ENCODE measurements at places on chromosomes 7 and 10.

DNA sequence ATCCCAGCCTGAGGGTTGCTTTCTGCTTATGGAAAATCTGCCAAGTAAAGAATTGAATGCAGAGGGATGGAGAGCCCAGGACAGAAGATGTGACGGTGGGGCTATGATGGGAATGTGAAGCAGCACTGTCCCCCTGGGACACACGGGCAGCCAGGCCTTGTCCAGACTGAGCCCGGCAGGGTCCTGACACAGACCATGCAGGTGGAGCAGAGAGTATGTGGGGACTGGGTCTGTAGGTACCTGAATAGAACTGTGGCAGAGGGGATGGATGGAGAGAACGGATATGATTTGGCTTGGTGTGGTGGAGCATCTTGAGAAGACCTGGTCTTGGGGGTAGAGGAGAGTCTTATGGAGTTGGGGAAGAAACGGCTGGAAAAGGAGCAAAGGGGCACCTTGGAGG lies 732 bp upstream of the LRRC18 start:
- DNase-seq: no peak

DNA sequence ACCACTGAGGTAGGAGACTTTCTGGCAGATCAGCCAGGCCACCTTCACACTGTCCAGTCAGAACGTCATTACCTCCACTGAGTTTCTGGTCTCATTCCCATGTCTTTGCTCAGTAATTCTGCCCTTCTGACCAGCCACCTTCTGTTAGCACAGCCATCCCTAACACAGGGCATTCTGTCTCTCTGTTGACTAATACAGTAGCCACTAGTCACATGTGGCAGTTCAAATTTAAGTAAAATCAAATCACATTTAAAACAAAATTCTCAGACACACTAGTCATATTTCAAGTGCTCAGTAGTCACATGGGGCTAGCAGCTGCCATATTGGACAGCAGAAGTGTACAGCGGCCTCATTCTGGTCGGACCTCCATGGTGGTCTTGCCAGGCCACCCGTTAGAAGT lies 7.4 kb downstream of the CPSF4 start:
- DNase-seq: no peak

- DNase-seq: no peak
Observed at GRCh38 chr7:51471210-51471980, 154.8 kb upstream of the COBL start.

GRCh38 chr10:130435961-130436360 lies 299.8 kb downstream of the GLRX3 start:
- no peak for DNase-seq

- DNase-seq: no peak
Observed at GRCh38 chr7:120021085-120021484, 251.9 kb upstream of the KCND2 start.

DNA sequence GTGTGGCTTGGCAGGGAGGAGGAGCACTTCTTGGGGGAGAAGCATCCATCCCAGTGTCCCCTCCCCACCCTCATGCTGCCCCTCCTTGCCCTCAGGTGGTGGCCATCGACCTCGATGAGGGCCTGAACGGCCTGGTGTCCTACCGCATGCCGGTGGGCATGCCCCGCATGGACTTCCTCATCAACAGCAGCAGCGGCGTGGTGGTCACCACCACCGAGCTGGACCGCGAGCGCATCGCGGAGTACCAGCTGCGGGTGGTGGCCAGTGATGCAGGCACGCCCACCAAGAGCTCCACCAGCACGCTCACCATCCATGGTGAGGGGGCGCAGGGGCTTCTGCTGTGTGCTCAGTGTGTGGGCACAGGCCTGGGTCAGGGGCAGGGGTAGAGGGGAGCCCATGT lies 14.8 kb downstream of the C10orf105 start:
- no peak for DNase-seq

GRCh38 chr7:101258243-101258731 lies 13.4 kb upstream of the FIS1 start:
- DNase-seq: no peak

- no peak for DNase-seq
Observed at GRCh38 chr10:26555719-26556368, 117.7 kb downstream of the APBB1IP start.

- no peak for DNase-seq
Observed at GRCh38 chr10:74928742-74929191, 102.4 kb downstream of the KAT6B start.

- DNase-seq: no peak
Observed at GRCh38 chr7:123397746-123398338, 136.6 kb downstream of the IQUB start.

- no peak for DNase-seq
Observed at GRCh38 chr7:109376576-109376975, 806.9 kb downstream of the DNAJB9 start.

DNA sequence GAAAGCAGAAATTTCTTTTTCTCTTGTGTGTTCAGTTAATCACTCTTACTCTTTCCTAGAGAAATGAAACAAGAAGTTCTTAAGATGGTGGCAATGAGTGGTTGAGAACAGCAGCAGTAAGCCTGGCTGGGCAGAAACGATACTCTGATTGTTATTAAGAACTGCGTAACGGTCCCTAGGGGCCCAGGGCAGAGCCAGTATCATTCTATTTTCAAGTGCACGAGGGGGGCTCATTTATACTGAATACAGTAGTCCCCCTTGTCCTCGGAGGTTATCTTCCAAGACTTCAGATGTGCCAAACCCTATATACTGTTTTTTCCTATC lies 64.9 kb downstream of the EEPD1 start:
- no peak for DNase-seq

DNA sequence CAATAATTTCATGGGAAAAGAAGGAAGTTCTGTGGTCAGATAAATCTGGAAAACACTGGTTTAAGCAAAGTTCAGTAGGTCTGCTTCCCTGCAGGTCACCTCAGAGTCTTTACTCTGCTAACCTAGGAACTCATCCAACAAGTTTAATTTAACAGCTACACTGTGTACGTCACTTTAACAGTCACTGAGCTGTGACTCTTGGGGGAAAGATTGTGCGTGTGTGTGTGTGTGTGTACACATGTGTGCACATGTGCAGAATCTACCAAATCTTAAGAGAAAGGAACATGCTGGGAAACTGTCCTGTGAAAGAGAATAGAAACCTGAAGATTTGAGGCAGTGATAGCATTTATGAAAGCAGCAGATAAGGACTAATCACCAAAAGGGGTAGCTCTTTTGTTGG lies 62.6 kb downstream of the IKZF1 start:
- DNase-seq: no peak

GRCh38 chr7:95558864-95559263 lies 37.5 kb downstream of the PDK4 start:
- no peak for DNase-seq

DNA sequence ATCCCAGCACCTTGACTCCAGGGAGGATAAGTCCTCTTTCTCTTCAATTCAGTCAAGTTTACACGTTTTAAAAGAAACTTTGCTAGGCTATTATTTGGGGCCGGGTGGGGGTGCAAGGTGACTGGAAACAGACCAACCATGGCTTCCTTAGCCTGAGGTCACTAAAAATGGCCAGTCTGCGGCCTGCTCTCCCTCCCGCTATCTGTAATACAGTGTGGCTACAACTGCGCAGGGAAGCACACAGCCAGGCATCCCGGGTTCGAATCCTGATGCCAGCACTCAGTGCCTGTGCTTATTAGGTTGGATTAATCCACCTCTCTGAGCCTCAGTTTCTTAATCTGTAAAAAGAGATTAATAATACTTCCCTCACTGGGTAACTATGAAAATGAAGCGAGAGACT lies 19.5 kb downstream of the ATP6V1F start:
- no peak for DNase-seq

DNA sequence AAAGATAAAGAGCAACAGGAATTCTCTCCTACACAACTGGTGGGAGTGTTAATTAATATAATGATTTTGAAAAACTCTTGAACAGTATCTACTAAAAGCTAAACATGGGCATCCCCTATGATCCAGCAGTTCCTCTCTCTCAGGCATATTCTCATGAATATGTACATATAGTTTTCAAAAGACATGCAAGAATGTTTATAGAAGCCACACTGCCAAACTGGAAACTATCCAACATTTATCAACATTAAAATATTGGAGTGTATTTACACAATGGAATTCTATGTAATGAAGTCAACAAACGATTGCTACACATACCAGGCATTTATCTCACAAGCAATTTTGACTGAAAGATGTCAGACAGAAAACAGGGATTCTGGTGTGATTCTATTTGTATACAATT lies 404.5 kb upstream of the ANKRD30A start:
- no peak for DNase-seq

- no peak for DNase-seq
Observed at GRCh38 chr10:107118866-107119265, 45.6 kb downstream of the SORCS1 start.

DNA sequence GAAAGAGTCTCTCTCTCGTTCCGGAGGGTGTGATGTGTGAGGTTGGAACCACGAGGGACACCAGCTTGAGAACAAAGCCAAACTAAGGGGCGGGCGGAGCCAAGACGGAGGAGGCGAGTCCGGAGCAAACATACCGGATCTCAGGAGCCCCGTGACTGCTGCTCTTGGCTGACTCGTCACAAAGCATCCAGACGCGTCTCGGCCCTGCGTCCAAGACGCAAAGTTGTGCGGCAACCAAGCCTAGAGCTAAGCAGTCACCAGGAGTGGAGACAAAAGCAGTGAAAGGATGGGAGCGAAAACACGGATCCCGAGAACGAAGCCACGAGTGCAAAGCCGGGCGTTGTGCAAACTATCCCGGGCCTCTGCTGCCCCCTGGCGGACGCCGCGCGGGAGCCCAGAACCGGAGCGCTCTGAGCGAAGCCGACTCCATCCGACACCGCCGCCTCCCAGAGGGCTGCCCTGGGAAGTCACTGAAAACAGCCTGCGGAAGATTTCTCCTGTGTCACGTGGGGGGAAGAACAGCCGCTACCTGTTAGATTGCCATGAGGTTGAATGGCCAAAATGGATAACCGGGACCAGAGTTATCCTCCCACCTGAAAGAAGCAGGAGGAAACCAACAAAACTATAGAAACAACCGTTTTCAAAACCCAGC lies 46.4 kb upstream of the TMEM72 start:
- DNase-seq: peak; percentile 77

- DNase-seq: no peak
Observed at GRCh38 chr7:84247591-84247990, 53.0 kb upstream of the SEMA3A start.

GRCh38 chr10:112963835-112964234 lies 13.8 kb downstream of the TCF7L2 start:
- no peak for DNase-seq

- no peak for DNase-seq
Observed at GRCh38 chr7:120278773-120279172, 5.8 kb downstream of the KCND2 start.

DNA sequence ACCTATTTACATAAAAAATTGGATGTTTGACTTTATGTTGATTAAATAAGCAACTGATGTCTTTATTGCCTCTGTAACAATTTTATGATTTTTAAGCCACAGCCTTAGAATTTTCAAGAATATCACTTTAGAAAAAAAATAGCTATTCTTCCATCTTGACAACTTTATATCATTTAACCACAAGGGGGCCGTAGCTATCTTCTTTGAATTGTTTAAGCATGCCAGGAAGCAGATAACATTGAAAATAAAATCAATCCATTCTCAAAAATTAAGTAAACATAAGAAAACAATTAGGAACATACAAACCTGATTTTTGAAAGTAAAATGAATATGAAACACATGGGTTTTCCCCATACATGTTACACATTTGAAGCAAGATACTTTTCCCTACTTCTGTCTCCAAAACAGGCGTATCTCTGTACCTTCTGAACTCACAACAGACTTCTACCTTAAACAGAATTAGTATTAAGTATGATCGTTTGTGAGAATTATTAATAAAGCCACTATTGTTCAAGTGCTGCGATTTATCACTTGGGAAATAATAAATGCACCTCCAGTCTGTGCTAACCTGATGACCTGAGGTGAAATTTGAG lies 209.0 kb downstream of the CACNA2D1 start:
- no peak for DNase-seq

DNA sequence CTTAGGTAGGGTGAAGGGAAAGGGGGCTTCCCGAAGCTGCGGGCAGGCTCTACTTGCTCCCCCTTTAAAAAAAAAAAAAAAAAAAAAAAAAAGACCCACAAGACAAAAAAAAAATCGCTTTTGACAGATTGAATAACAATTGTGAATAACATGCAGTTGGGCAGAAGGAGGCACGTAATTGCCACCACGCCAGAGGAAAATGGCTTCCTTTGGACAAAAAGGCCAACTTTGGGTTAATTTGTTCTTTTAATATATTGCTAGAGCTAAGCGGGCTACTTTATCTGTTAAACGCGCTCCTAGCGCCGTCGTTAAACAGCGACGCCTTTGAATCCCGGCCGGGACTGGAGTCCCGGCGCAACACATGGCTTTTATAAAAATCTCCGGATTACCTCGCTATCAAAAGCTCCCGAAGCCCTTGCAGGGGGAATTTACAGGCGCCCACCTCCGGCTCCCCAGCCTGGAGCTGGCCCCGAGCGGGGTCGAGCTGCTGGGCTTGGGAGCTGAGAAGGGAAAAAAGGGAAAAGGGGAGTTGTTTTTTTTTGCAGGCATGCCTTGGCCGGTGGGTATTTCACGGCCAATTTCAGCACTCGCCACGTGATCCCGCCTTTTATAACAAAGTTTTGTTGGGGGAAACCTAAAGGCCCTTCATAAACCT lies 1.2 kb downstream of the HOXA11 start:
- no peak for DNase-seq

- no peak for DNase-seq
Observed at GRCh38 chr7:99453105-99453504, 12.9 kb downstream of the ATP5MF start.
